ENCODE measurements at places on chromosomes 5 and 9.
A peak's percentile ranks its signal among the peaks of the same experiment; 100 is the strongest.

- peak; percentile 24 for DNase-seq
These were observed 9.4 kb downstream of the FSTL4 start for GRCh38 chr5:133602835-133603380.

DNA sequence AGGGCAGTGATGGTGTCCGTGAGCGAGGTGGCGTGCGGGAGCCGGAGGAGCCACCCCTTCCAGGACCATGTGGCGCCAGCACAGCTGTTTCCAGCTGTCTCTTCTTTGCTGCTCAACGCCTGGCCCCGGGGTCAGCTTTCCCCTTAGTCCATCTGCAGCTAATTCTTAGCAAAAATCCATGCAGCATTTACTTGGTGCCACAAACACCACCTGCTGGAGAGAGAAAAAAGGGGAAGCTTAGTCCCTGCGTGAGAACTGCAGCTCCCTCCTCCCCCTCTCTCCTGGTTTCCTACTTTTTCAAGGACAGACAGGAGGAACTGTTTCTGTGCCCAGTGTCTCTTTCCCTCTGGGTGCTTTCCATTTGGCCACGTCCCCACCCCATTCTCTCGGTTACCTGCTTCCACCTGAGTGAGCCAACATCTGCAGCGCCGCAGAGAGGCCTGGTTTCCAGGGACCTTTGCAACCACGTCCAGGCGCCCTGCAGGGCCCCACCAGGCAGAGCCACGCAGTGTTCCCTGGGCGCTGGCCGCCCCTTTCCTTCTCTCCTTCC lies 3.4 kb downstream of the SLC6A19 start:
- peak; percentile 9 for DNase-seq

DNA sequence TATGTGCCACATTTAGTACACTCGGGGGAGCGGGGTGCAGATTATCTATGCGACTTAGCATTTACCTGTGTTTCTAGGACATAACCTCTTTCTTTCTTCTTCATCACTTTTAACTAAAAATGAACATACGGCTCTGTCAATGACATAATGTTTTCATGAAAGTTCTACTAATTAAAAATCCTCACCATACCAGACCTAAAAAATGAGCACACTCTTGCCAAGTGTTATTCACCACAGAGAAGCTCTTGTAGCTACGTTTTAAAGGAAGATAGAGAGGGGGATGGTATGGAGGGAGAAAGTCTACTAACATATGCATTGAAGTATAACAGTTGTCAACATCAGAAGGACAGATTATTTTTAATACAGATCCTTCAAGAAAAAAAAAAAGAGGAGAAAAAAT lies 1.6 kb downstream of the CDH10 start:
- DNase-seq = no peak

- DNase-seq = no peak
These were observed 162.7 kb upstream of the LHFPL2 start for GRCh38 chr5:78811121-78811817.

DNA sequence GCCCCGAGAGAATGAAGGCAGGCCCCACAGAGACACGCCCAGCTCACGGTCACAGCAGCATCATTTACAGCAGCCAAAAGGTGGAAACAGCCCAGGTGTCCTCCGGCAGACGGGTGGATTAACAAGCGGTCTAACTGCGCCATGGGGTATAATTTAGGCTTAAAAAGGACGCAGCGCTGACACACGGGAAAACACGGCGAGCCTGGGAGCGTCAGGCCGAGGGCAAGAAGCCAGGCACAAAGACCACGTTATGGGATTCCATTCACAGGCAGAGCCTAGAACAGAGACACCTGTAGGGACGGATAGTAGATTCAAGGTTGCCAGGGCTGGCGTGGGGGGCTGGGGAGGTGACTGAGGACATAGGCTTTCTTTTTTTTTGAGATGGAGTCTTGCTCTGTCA lies 36.9 kb upstream of the TMEM250 start:
- no peak for DNase-seq

DNA sequence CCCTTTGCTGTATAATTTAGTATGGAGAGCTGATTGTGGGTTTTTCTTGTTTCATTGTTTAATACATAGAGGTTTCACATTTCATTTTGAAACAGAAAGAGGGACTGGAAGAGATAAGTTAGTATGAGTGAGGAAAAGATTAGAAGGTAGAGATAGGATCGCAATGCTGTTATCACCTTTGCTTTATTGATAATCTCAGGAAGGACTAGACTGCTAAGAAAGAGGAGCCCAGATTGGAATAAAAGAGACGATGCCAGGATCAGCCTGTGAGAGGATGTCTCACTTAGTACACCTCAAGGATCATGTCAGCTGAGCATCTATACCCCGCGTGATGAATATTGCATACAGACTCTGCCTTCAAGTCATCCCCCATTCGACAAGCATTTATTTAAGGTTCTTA lies 178.0 kb upstream of the DMAC1 start:
- DNase-seq = no peak

DNA sequence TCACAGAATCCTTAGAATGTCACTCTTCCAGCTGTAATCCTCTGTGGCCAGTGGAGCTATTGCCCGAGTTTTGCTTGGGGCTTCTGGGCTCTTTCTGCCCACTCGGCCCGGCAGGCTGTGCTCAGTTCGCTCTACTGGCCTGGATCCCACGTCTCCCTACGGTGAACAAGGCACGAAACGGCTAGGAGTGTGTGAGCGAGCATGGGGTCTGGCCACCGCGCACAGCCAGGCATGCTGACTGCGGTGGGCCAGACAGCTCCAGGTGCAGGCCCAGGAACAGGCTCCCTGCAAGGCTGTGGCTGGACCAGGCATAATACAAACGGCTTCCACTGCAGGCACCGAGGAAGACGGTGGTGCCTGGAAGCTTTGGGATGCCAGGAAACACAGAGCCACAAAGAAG lies 2035.5 kb upstream of the ACO1 start:
- no peak for DNase-seq

DNA sequence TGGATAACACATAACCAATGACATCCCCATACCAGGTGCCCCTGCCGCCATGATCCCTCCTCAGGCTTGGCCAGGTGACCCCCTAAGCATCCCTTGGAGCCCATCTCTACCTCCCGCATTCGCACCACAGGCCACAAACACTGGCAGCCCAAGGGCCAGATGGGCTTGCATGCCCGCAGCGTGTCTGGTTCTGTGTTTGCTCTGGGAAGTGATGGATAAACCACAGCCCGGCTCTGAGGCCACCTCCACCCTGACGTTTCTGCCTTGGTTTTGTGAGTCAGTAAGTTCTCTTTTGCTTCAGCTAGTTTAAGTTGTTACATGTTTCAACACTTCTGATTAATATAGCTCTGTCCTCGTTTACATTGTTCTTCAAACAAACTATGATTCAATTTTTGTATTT lies 172.4 kb upstream of the PHYKPL start:
- no peak for DNase-seq

DNA sequence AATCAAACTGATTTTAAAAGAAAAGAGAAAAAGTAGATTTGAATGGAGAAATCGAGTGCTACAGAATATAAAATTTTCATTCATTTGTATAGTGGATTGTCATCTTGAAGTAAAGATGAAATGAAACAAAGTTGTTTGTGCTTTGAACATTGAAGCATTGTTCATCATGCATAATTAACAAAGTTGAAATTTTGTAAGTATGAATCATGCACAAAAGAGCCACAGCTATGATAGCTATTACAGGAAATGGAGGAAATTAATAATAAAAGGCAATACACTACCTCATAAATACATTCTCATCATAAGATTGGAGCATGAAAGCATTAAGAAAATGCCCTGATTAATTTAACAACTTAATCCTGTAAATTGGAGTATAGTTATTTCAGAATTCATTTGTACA lies 153.4 kb upstream of the TLX3 start:
- peak; percentile 41 for DNase-seq

DNA sequence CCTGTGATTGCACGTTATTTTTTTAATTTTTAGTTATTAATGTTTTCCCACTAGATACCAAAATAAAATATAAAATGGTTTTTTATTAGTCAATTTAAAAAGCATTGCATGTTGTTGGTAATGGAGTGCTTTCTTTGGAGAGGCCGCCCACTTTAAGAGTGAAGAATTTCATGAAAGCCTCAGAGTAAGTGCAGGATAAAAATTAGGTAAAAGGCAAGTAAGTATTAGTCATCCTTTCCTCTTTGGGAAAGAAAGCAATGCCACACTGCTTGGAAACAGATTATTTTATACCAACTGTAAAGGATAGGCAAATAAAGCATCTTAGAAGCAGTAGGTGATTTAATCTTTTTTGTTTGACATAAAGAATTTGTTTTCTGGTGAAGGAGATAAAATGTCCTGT lies 62.9 kb downstream of the HSD17B4 start:
- no peak for DNase-seq

- DNase-seq = no peak
These were observed 2.7 kb upstream of the PURA start for GRCh38 chr5:140111011-140111858.

GRCh38 chr5:143921525-143922311 lies 109.8 kb downstream of the HMHB1 start:
- DNase-seq = peak; percentile 69

- DNase-seq = no peak
These were observed 365.0 kb upstream of the CDH9 start for GRCh38 chr5:27403243-27403882.

- no peak for DNase-seq
These were observed 11.8 kb downstream of the MYOZ3 start for GRCh38 chr5:150672884-150673275.

DNA sequence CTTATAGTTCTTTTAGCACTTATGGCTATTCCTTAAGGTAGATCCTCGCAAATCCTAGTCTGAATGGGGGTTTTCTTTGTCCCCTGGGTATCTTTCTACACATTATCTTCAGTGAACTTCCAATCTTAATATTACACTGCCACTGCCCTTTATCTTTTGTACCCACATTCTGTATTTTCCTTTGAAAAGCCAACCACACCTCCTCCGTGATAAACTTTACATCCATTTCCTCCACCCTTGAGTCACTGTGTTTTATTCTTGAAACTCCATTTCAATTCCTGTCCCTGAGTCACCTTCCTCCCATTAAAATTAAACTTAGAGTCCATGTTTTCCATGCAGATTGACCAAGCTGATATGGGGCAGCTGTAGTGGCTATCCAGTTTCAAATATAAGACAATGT lies 43.2 kb upstream of the RICTOR start:
- peak; percentile 90 for DNase-seq

DNA sequence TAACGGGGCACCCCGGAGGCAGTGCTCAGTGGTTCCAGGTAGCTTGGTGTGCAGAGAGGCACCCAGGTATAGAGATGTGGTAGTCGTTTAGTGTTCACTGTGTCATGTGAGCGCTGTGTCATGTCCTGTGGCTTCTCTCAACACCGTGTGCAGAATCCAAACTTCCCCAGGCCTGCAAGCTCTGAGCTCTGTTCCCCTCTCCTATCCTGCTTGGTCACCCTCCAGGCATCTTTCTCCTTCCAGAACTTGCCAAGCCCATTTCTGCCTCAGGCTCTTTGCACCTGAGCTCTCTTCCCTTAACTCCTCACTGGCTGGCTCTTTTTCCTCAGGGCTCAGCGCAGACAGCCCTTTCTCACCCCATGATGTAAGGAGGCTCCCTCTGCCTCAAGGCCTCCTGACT lies 64.8 kb downstream of the CARTPT start:
- no peak for DNase-seq

GRCh38 chr5:96936431-96937320 lies 796 bp downstream of the LNPEP start:
- peak; percentile 27 for DNase-seq

DNA sequence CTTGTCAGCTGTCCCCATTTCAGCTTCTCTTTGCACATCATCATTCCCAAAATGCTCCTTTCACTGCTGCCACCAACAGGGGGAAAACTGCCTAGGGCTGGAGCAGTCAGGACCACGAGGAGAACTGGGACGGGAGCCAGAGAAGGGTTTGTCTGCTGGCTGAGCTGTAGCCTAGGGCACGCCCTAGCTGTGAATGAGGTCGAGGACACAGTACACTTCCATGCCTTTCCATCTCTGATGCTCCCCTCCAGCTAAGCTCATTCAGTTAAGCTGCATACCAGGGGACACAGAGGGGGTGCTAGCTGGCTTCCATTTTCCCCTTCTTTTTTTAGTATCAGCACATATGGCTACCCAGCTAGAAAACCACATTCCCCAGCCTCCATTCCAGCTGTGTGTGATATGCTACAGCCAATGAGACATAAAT lies 64.7 kb downstream of the STK10 start:
- DNase-seq = no peak

- DNase-seq = no peak
These were observed 141.3 kb upstream of the ZNF618 start for GRCh38 chr9:113734826-113735225.

GRCh38 chr5:171633776-171634470 lies 151.7 kb upstream of the SMIM23 start:
- no peak for DNase-seq

DNA sequence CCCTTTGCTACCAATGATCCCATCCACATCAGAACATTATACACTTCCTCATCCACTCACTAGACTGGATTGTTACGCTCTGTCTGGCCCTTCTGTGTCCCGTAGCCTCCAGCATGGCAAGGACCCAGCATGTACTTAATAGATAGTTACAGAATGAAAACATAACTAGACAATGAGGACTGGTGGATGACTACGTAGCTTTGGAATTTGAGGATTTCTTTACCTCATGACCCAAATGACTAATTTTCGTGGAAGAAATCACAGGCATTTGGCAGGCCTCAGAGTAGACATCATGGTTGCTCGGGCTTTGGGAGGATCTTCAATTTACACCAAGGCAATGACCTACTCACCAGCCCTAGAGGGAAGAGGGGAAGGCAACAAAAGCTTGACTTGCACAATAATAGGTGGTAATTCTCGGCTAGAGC lies 299.8 kb downstream of the TLE1 start:
- DNase-seq = peak; percentile 99

- DNase-seq = no peak
These were observed 104.5 kb downstream of the STK32A start for GRCh38 chr5:147339313-147339712.

- DNase-seq = no peak
These were observed 800.9 kb downstream of the DNAH5 start for GRCh38 chr5:13143630-13144029.

Data from kidney capillary endothelial cell (primary cell).